Germinal center (tissue), 1 donor: ENCODE measurements at places on chromosomes 12 and 14.
A peak's percentile ranks its signal among the peaks of the same experiment; 100 is the strongest.

DNA sequence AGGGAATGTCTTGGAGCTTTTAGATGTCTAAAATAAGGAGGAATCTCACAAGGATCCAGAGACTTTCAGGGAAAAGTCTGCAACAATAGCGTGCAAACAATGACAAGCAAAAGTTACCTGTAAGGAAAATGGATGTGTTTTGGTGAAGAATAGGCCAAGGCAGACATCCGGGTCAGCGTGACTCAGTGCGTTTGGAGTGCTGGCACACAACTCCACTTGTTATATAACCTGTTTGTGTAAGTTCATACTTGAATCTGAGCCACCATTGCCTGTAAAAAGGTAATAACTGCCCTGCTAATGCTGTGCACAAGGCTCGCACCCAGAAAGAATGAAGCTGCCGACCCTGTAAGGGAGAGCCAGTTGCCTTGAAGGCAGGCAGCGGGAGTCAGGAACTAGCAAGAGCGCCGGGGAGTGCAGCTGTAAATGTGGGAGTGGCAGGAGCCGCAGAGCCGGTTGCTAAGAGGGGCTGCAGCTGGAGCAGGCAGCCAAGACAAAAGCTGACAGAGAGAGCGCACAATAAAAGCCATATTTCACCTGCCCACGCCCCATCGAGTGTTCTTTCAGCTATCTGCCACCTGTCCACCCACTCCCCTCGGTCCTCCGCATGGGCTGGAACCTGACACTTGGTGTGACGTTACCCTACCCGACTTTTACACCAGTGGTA is 638.5 kb upstream of the MIS18BP1 start:
- DNase-seq: no peak

DNA sequence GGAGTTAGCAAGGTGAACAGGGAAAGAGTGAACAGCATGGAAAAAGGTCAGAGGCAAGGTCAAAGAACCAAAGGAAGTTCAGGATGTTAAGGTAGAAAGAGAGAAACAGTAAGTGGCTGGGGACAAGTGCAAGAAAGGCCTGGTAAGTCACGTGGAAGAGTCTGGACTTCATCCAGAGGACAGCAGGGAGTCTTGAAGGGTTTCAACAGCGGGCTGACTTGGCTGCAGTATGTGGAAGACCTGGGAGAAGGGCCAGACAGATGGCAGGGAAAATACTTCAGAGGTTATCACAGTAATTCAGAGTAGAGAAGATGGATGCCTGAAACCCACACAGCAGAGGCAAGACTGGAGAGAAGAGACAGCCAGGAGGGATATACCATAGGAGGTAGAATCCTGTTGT is 34.0 kb downstream of the CIT start:
- no peak for DNase-seq

DNA sequence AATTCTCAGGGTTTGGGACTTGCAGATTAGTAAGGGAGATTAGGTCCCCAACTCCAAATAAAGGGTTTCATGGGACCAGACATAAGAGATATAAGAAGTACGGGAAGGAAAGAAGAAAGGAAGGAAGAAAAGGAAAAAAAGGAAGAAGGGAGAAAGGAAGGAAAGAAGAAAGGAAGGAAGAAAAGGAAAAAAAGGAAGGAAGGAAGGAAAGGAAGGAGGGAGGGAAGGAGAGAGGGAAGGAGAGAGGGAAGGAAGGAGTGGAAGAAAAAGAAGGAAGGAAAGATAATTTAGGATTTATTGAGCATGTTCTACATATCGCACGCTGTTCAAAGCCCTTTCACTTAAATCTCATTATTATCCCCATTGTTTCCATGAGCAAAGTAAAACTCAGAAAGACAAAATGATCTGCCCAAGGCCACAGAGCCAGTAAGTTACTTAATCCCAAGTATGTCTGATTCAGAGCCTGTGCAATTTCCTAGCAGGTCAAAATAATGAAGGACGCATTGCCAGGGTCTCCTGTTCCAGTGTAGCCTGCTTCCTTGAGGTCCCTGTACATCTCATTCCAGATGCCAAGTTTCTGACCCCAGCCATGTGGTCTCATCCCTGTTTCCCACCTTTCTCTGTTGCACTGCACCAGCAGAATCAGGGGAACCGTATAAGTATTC is 3.9 kb upstream of the HDAC7 start:
- no peak for DNase-seq

- no peak for DNase-seq
Observed at GRCh38 chr14:94139006-94139405, 9.6 kb upstream of the IFI27L2 start.

DNA sequence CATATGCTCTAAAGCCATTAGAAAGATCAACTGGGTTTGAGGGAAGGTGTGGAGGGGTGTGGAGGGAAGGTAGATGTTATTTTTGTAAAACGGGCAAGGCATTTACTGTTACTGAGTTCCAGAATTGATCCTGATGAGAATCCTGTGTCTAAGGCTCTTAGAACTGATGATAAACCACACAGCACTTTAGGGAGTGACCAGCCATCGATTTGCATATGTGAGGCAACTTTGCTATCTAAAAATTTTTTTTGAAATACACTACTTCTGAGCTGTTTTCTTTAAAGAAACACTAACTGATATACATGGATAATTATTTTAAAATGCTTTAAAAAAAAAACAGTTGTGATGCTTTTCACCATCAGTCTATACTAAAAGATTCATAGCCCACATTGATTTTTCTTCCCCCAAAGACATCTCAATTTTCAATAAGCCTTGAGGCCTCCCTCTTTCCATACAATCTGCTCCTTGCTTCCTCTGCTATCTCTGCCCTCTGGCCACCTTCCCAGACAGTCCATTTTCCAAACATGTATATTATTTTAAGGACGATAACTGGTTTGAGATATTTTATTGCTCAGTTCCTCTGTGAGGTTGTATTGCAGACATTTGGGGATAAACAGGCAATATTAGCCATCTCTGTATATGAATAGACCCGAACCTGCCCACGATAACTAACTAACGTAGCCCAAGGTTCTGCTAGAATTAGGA is 265.9 kb downstream of the EFCAB11 start:
- no peak for DNase-seq

GRCh38 chr12:124961055-124961454 is 27.9 kb downstream of the DHX37 start:
- DNase-seq: no peak

DNA sequence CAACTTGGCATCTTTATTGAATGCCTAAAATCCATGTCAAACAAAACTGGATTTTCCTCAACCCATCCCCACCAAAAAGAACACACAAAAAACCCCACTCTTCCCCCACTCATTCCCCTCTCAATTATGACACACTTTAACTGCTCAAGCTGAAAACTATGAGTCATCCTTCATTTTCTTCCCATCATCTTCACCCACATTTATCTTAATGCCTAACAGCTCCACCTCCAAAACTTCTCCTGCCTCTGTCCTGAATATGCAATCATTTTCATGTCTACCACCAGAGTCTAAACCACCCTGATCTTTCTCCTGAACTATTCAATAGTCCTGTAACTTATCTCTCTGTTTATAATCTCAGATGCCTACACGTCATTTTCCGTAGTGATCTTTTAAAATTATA is 239.7 kb downstream of the BCAT1 start:
- DNase-seq: no peak

- no peak for DNase-seq
Observed at GRCh38 chr14:65703996-65704395, 291.5 kb downstream of the FUT8 start.

DNA sequence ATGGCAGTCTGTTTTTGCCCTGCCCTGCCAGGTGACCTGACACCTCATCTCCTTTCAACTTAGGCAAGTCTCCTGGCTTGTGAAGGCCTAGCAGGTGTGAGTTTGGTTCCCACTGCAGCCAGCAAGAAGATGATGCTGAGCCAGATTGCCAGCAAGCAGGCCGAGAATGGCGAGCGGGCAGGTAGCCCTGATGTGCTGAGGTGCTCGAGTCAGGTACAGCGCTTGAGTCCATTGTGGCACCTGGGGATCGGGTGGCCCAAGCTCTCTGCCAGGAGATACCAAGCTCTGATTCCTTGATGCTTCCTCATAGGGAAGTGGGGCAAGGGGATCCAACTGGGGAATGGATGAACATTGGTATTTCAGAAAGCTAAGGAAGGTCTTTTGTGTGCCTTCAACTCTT is 4.1 kb upstream of the CSAD start:
- DNase-seq: no peak

- no peak for DNase-seq
Observed at GRCh38 chr14:75578786-75579337, 442 bp downstream of the FLVCR2 start.

DNA sequence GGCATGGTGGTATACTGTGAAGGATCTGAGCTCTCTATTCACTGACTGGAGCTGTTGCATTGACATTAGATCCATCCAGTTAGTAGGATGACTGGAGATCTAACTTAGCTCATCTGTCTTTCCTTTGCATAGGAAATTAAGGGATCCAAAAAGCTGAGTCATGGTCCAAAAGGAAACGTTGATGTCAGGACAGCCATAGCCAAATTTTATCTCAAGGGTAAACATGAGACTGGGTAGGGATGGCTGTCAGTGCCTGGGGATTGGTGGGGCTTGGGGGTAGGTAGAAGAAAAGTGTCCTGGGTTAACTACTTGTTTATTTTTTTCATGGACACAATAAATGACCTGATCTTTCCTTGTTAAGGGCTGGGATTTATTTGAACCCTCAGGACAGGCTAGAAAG is 4.6 kb downstream of the FAM177A1 start:
- no peak for DNase-seq

- DNase-seq: no peak
Observed at GRCh38 chr12:101852998-101853397, 22.2 kb upstream of the GNPTAB start.

DNA sequence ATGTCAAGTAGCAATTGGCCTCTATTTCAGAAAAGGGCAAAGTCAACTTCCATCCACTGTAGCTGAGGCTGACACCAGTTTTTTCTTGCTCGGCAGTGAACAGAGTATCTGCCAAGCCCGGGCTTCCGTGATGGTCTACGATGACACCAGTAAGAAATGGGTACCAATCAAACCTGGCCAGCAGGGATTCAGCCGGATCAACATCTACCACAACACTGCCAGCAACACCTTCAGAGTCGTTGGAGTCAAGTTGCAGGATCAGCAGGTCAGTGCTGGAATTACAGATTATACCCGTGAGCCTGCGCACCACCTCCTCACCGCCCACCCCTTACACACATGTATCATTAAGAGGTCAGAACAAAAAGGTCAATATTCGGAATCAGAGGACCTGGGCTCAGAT is 19.4 kb downstream of the EVL start:
- no peak for DNase-seq

GRCh38 chr14:85948153-85948552 is 418.2 kb downstream of the FLRT2 start:
- DNase-seq: no peak

DNA sequence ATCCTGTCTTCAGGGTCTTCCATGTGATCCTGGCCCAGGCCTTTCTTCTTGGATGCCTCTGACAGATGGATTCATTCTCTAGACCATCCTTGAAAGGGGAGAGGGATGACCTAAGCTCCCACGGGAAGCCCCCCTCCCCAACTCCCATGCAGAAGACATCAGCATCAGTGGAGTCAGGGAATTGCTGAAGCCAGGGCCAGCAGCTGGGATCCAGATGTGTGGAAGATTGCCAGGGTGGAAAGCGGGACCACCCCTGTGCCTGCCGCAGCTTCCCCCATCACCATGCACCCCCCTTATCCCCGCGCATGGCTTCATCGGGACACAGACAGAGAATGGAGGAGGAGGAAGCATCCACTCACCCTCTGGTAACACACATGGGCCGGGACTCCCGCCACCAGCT is 183.6 kb upstream of the PRMT8 start:
- DNase-seq: no peak

- peak; percentile 5 for DNase-seq
Observed at GRCh38 chr14:56490379-56490778, 89.2 kb upstream of the TMEM260 start.

DNA sequence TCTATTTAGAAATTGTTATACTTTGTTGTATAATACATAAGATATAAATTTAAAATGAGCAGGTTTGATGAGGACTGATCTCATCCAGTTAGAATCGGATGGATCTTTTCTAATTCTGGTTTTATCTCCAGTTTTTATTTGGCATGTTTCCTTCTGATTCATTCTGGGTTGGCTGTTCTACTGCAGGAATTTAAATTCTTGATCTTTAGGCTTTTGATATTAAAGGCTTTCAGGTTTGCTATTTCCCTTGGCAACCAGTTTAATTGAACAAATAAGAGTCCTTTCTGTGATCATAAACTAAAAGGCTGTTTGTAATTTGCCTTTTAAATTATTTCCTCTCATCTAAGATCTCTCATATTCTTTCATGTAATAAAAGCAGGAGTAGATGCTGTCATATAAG is 83.4 kb downstream of the PDE6H start:
- no peak for DNase-seq

- no peak for DNase-seq
Observed at GRCh38 chr14:55309761-55310365, 38.6 kb downstream of the FBXO34 start.

DNA sequence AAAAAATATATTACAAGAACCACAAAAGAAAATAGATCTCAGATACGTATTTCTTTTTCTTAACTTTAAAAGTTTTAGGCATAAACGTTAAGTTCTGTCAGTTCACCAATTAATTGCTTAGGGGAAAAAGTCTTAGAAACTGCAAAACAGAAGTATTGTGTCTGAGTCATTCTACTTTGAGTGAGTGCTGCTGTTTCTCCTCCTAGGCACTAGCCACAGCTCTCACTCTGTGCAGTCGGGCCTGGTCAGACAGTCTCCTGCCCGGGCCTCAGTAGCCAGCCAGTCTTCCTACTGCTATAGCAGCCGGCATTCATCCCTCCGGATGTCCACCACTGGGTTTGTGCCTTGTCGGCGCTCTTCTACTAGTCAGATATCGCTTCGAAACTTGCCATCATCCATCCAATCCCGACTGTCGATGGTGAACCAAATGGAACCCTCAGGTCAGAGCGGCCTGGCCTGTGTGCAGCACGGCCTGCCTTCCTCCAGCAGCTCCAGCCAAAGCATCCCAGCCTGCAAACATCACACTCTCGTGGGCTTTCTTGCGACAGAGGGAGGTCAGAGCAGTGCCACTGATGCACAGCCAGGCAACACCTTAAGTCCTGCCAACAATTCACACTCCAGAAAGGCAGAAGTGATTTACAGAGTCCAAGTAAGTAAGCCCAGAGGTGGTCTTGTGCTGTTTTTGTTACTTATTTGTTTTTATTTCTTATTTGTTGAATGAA is 201.3 kb downstream of the PCNX1 start:
- no peak for DNase-seq

GRCh38 chr14:68232300-68233055 is 412.9 kb downstream of the RAD51B start:
- no peak for DNase-seq

DNA sequence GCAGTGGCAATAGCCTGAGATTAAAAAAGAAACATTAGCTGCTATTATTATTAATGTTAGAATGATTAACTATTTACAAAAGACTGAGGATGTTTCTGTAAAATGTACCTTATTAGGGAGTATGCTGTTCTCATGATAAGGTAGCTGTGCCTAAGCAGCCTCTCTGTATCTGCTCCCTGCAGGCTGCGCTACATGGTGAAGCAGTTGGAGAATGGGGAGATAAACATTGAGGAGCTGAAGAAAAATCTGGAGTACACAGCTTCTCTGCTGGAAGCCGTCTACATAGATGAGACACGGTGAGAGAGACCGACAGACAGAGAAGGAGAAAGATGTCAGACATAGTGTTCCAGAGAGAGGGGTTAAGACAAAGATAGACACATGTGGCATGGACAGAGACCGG is 17.4 kb downstream of the PDE1B start:
- no peak for DNase-seq
